ENCODE measurements at places on chromosomes 4 and X.

DNA sequence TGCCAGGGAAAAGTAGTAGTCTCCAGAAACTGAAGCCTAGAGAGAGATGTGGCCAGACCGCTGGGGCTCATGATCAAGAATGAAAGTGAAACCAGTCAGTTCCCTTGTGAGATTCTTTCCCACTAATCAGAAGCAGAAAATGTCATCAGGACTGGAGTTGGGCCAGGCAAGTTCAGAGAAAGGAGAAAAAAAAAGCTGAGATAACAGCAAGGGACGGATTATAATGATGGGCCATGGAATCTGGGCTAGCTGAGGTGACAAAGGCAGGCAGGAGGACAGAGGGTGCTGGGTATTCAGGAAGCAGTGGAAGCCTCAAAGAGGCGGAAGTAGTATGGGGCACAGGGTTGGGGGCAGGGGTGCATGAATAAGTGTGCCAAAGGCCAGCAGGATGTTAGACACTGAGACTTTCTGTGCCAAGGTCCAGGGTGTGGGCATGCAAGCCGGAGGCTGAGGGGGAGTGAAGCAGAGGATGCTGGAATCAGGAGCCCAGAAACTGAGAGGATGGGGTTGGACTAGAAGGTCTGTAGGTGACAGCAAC, 2.5 kb downstream of the CXorf38 start:
- DNase-seq, result peak; percentile 9

GRCh38 chr4:168841000-168841671, 168.9 kb downstream of the CBR4 start:
- DNase-seq, result no peak

DNA sequence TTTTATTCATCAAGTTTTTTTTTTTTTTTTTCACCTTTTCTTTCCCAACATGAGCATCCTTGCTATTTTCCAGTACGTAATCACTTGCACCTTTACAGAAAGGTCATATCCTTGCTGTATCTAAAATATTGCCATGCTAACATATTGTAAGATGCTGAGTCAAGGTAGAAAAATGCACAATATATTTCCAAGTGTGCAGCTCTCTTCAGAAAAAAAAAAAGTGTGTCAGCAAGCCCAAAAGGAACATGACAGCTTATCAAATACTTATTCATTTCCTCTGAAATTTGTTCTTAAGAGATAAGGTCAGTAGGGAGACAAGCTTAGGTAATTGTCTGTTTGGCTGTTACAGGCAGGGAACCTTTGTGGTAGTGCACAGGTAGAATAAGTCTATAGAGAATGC, 27.0 kb downstream of the SH2D1A start:
- DNase-seq, result no peak

GRCh38 chr4:10296730-10297129, 160.5 kb downstream of the ZNF518B start:
- no peak for DNase-seq

DNA sequence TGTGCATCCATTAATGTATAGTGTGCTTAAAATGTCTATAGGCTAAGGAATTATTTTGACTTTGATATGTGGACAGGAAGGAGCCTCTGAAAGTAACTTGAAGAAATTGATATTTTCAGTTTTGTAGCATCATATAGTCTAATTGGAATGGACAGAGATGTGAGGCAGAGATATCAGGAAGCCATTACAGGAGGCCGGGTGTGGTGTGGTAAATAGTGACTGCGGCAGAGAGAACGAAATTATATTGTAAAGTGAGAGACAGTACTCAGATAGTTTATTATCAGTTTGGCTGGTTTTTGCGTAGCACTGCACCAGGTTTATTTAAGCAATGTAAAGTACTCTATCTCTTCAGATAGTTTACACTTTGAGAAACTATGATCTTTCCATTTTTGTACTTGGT, 98.5 kb downstream of the RAP1GDS1 start:
- DNase-seq, result no peak

DNA sequence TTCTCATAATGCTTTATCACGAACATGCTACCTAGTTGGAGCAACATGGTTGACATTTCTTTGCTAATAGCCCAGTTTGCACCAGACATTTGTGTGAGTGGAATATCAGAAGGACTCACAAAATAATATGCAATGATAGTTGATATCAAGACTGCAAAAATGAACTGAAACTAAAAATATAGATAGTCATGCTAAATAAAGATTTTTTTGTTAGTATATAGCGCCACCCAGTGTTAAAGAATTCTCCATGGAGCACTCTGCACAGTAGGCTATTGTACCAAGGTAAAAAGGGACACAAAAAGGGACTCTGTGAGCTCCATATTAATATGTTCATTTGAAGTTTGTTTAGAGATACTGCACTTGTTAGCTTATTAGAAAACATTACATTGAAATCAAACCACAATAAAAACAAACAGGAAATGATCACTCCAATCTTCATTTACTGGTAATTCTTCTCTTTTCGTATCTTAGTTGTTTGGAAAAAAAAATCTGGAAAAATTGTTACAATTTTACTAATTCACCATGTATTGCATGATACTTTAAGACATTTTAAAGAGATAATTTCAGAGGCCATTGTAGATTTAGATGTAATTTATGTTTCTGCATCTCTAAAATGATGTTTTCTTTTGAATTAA, 1509.6 kb downstream of the ADGRL3 start:
- no peak for DNase-seq

DNA sequence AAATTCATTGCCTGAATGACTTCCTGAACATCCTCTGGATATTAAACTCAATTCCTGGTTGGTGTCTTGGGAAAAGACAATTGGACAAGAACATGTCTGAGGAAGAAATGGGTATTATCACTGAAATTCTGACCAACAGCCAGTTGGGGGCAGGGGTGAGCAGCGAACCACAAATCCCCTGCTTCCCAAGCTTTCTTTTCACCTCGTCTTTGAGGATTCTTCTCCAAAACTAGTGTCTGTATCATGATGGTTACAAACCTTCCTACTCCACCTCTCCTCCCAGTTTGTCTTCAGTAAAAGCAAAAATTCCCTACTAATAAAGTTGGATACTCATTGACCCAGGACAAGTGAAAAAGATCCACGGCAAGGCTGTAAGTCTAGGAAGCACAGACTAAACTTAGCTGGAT, 48.3 kb upstream of the WDR1 start:
- no peak for DNase-seq

- no peak for DNase-seq
These were observed 243.8 kb downstream of the PPP3CA start for GRCh38 chr4:101103381-101104142.

DNA sequence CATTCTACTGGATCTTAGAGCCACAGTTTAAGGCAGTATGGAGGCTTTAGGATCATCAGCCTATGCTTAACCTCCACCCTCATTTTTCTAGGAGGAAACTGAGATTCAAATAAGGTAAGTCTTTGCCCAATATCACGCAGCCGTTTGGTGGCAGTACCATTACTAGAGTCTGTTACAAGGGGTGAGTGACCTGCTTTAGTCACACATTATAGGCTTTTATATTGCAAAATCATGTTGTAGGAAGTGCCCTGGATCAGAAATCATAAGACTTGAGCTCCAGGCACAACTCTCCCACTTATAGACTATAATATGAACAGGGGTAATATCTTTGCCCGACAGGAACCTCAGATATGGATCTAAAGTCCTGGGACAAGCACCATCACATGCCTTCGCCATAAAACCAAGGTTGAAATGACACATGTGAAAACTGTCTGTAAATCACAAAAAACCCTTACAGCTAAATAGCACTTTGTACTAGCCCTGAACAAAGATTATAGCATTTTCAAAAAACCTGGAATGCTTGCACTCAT, 19.2 kb downstream of the HPSE start:
- DNase-seq, result no peak

- DNase-seq, result no peak
These were observed 675.4 kb downstream of the RAPGEF2 start for GRCh38 chr4:159778298-159778697.

DNA sequence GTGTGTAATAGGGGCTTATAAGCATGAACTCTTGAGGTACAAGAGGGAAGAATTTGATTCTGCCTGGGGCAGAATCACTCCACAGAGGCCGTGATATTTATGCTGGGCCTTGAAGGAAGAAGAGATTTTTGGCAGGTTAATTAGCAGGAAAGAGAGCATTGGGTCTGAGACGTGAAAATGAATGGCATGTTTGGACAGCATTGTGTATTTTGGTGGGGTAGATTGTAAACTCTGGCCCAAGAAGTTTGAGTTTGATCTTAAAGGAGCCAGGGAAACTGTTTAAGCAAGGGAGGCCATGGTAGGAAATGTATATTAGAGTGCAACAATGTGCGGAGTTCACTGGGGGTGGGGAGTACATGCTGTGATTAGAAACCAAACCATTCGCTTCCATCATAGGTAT, 62.4 kb downstream of the NPNT start:
- no peak for DNase-seq

DNA sequence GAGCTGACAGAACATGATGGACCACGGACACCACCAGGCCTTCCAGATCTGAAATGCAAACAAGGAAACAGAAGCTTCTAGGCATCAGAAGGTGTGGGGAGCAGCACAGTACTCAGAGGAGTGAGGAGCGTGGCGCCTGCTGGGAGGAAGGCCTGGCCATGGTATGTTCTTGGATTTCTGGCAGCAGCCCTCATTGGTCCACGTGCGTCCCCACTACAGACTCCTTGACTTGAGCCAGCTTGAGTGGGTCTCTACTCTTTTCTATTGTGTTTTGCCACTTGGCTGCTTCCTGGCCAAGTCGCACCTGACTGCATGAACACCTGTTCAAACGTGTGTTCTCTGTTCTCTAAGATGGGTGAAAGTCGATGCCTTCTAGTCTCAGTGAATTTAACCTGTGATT, 18.0 kb downstream of the ZNF275 start:
- DNase-seq, result no peak

GRCh38 chr4:14545807-14546206, 456.5 kb upstream of the CPEB2 start:
- DNase-seq, result no peak

DNA sequence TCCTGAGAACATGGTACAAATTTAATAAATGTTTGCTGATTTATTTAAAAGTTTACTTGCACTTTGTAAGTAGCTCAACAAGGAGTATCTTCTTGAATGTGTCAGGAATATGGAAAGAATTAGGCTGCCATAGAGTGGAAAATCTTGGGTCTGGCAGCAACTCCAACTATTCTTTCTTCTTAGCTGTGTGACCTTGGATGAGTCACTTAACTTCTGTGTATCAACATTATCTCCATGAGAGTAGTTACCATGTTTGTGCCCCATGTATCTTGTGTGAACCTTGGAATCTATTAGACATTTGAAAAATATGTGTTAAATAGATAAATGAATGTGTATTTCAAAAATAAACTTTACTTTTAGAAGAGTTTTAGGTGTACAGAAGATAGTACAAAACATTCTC, 348.8 kb downstream of the GBA3 start:
- DNase-seq, result no peak

GRCh38 chr4:81460191-81460701, 11.5 kb downstream of the RASGEF1B start:
- DNase-seq, result no peak

GRCh38 chr4:124135409-124135813, 577.1 kb downstream of the ANKRD50 start:
- DNase-seq, result no peak

DNA sequence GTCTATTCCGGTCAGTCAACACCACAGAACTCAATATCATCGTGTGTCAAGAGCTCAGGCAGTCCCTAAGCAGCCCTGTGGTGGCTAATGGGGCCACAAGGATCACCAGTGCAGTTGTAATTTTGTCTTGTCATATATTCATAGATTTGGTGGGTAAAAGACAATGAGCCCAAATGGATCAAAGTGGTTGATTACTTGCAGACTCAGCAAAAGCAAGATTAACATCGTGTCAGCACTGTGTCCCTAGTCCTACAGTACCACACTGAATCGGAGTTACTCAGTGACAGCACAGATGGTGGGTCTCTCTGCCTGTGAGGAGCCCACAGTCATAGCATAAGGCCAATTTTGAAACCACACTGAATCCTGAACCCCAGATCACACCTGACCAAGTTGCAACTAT, 8.7 kb downstream of the XAGE5 start:
- DNase-seq, result no peak

DNA sequence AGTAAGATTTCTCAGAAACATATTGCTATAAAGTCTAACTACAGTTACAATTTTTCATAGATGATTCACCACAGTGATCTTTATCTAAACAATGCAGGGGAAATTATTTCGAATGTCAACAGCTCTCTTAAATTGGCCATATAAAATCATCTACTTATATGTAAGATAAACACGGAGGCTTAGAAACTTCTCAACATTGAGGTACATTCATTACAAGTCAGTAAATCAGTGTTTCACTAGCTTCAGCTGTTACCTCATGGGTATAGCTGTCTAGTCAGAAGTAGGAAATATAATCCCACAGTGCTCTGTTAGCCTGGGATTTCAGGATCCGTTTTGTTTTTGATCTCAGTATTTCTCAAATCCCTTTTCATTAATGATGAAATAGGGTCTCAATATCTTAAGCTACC, 43.2 kb downstream of the PCDH7 start:
- DNase-seq, result no peak

DNA sequence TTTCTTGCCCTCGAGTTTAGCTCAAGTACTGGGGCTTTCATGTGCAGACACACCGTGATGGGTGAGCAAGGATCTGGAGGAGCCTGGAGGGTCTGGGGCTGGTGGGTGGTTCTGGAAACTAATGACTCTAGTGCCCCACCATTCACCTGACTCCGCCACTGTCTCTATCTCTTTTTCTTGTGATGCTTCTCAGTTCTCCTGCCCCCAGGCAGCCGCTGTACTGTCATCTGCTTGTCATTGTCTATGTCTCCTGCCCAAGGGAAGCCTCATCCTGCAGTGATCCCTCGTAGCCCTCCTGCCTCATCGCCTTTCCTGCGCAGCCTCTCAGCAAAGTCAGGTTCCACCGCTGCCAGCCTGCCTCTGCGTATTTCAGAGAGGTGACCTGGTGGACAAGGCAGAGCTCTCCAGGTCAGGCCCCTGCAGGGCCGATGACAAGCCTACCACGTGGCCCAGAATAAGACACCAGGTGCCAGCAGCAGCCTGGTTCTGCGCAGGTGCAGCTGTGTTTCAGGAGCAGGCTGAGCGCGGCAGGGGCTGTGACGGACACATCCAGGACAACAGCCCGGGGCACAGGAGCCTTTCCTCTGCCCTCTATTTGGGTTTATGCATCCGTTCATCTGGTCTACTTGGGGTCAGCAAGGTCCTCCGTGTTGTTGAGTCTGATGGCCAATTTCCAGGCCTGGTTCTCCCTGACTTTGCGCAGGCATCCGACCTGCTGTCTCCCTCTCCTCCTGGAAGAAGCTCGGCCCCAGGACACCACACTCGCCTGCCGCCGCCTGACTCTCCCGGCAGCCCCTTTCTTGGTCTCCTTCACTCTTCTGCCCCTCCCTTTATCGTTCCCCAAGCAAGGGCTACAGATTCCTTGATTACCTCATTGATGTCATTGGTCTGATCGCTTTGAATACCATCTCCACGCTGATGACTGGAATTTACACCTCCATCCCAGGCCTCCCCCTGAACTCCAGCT, 30.9 kb upstream of the CDKN2AIP start:
- no peak for DNase-seq

- no peak for DNase-seq
These were observed 297.0 kb upstream of the PUDP start for GRCh38 chrX:7444967-7445366.

DNA sequence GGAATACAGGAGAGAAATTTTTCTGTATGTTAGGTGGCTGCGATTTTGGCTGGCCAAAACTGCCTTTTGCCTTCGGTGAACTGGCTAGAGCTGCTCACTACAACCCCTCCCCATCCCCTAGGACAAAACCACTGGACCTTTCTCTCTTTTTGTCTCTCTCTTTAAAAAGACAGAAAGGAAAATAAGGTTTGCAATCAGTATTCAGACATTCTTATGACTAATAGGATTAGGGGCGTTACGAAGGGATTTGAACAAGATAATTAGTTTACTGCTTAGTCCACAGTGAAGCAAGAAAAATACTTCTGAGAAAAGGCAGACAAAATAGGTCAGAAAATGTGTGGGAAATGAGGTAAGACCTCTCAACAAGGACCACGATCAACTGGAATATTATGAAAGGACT, 180.4 kb downstream of the SLIT2 start:
- no peak for DNase-seq

All from activated T-cell treated with anti-CD3 and anti-CD28 coated beads for 1 hour (primary cell).